Stimulated activated CD4-positive, alpha-beta T cell treated with anti-CD3 and anti-CD28 coated beads, TNF-alpha, amount 100 ng/mL, for 48 hours (primary cell): ENCODE measurements at places on chromosomes 13 and 19.

GRCh38 chr19:45247136-45247535 is 1.9 kb upstream of the EXOC3L2 start:
- no peak for DNase-seq

DNA sequence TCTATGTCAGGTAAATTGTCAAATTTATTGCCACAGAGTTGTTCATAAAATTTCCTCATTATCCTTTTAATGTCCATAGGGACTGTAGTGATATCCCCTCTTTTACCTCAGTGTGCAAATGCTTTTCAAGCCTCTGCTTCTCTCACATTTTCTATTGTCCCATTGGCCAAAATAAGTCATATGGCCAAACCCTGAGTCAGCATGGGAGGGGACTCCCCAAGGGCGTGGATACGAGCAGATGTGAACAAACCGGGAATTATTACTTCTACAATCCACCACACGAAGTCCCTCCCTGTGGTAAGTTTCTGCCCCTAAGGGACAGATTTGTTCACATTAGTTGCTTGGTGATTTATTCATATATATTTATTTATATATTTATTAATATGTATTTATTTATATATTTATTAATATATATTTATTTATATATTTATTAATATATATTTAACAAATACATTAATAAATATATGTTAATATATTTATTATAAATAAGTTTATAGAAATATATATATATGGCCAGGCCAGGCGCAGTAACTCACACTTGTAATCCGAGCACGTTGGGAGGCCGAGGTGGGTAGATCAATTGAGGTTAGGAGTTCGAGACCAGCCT is 20.1 kb upstream of the CAMSAP3 start:
- no peak for DNase-seq

DNA sequence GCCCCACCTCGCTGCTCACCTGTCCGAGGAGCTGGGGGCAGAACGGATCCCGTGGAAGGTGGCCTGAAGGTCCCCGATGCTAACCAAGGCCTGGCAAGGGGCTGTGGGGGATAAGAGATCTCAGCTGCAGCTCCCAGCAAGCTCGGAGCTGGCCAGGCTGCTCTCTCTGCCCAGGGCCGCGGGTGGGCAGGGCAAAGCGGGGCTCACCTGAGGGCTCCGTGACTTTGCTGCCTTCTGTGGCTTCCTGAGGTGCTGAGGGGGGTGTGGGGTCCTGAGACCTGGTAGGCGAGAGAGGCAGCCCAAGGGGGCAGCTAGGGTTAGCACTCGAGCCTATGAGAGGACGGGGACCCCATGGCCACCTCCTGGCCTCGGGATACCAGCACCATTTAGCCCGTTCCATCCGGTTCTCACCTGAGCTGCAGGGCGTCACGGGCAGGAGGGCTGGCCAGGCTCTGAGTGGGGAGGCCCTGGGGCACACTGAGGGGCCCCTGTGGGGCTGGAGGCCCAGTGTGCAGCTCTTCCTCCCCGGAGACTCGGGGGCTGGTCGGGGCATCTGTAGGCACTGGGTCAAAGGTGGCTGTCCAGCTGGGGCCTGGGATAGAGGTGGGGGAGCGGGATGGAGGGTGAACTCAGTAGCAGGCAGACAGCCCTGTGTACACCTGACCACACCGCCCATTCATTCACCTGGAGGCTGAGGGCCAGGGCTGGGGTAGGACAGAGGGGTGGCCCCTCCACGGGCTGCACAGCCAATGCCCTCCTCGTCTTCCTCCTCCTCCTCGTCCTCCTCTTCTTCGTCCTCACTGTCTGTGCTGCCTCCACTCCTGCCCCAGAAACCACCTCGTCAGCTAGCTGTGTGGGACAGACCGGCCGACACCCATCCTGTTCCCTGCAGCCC is 3.1 kb upstream of the TMEM86B start:
- DNase-seq = no peak

- no peak for DNase-seq
Observed at GRCh38 chr13:107900775-107901174, 314.6 kb downstream of the LIG4 start.

DNA sequence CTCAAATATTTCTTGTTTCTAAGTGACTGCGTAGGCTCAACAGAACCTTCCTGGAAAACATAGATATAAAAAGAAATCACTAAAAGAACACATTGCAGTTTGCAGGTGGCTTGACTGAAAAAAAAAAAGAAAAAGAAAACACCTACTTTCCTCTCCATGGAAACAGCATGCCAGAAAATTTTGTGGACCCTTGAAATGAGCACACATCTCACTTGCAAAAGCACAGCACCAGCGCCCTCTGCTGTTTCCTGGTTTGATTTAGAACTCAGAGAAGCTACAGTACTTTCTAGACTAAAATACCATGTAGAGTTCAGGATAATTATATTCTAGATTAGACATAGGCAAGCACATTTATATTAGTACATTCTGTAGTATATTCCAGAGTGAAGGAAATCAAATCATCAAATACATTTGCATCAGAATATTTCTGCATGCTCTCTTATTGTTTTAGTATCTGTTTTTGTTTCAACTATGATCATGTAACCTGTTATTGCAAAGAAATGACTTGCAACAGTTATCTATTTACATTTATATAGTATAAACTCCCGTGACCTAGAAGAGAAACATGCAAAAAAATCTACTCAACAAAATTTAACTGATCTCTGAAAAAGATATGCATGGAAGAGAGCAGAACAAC is 22.3 kb upstream of the XPO4 start:
- DNase-seq = peak; percentile 57

DNA sequence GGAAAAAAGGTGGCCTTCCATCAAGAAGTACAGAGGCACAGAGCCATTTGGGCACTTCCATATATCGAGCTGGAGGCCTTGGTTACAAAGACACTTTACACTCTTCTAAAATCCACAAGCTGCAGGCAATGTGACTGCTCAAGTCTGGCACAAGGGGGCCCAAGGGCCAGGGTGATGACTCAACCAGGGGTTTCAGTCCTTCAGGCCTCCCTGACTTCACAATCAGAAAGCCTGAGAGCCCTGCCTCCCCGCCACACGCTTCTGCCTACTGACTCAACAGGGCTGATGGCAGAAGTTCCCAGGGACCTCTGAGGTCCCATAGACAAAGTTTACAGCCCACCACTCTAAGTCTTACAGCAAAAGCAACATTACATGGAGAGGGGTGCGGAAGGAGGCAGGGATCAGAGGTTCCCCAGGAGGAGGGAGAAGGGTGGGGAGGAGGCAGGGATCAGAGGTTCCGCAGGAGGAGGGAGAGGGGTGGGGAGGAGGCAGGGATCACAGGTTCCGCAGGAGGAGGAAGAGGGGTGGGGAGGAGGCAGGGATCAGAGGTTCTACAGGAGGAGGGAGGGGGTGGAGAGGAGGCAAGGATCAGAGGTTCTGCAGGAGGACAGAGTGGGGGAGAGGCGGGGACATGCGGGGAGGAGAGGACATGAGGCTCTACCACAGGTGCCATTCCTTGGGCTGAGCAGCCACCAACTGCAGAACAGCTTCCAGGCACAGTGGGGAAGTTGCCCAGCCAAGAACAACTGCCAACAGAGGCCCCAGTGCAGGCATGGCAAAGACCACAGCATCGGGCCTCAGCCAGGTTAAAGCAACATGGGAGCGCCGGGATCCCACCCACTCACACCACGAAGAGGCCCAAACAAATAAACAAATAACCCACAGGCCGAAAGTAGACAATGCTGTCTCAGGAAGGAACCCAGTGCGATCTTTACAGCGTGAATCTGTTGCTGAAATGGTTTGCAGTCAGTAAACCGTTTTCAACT is 52.0 kb downstream of the SLC7A1 start:
- peak; percentile 41 for DNase-seq

DNA sequence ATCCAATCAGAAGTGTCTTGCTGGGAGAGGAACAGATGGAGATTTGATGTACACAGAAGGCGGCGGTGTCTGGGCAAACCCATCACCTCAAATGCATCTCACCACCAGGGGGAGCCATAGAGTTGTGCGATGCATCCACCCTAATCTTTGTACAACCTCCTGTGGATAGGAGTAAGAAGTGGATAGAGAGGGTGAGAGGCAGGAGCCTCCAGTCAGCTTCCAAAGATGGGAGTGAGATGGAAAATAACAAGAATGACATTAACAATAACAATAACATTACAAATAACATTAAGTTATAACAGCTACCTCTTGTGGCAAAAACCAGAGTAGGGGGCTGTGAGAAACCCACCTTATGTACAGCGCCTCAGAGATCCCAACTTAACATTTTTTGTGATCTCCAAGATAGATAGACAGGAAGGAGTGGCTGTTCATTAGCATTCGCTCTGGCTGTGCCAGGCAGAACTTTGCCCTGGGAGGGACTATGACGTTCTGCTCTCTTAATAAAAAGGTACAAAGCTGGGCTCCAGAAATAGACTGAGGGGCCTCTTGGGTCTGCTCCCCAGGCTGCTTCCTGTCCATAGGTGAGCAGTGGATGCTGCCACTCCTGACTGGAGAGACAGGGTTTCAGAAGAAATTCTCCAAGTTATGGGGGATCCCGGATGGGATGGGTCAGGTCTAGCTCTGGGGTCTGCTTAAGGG is 5.2 kb upstream of the CEACAM18 start:
- peak; percentile 73 for DNase-seq

DNA sequence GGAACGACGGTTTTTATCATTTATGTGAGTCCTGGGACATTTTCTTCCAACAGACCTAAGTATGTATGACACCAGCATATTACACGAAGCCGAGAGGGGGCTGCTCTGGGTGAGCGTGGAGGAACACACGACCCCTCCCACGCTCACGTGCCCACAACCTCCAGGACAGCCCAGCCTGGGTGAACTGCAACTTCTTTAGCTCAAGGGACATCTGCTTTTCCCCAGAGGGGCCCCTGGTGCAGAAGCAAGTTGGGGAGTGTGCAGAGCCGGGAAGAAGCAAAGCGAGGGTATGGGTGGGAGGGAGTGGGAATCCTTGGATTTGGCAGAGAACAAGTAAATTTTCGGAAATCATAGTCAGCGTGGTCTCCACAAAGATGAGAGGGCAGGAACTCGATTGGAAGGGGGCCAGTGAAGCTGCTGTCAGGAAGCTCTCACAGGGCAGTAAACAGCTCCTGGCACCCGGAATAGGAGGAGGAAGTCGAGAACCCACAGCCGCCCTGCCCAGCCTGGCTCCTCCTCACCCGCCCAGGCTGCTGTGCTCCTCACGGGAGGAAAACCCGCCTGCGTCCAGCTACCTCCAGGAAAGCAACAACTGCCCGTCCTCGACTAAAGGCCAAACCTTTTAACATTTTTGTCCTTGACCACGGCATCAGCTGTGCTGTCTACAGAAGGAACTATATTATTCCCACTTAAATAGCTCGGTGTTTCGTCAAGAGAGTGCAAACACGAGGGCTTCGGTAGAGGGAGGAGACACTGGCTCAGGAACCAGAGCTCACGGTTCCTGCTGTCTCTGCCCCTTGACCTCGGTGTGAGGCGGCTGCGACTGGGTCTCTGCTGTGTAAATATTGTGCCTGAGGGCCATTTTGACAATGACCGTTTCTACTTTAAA is 17.2 kb upstream of the CFAP97D2 start:
- no peak for DNase-seq
